Type B pancreatic cell (in vitro differentiated cells): ENCODE measurements at places on chromosomes 12 and 14.

GRCh38 chr12:93990832-93991803 lies 157.3 kb upstream of the PLXNC1 start:
- H3K36me3 ChIP-seq = no peaks in the 10 kb centered on the region
- no peak for DNase-seq
- H3K27me3 ChIP-seq = peaks cover 6% of the 10 kb centered on the region
- H3K27ac ChIP-seq = no peak overlapping the region

DNA sequence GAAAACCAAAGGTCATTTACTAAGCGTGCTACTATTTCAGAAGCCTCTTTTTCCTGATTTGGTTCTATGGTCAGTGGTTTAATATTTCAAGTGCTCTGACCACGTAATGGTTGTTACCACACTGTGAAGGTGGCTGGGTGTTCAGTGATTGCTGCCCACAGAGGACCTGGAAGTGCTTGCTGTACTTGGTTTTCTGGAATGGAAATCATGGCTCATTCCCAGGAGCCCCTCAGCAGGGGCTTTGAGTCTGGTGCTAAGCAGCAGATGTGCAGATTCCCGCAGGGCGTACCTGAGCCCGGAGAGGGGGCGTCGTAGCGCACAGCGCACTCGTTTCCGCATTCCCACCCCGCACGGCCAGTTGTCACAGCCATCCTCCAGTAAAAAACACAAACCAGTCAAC lies 50.5 kb downstream of the TRAF3 start:
- no peak overlapping the region for H3K27ac ChIP-seq
- H3K4me1 ChIP-seq = peaks cover 42% of the 10 kb centered on the region
- H3K27me3 ChIP-seq = no peaks in the 10 kb centered on the region
- H3K36me3 ChIP-seq = peaks cover 4% of the 10 kb centered on the region
- no peak overlapping the region for H3K4me3 ChIP-seq
- no peak for DNase-seq

DNA sequence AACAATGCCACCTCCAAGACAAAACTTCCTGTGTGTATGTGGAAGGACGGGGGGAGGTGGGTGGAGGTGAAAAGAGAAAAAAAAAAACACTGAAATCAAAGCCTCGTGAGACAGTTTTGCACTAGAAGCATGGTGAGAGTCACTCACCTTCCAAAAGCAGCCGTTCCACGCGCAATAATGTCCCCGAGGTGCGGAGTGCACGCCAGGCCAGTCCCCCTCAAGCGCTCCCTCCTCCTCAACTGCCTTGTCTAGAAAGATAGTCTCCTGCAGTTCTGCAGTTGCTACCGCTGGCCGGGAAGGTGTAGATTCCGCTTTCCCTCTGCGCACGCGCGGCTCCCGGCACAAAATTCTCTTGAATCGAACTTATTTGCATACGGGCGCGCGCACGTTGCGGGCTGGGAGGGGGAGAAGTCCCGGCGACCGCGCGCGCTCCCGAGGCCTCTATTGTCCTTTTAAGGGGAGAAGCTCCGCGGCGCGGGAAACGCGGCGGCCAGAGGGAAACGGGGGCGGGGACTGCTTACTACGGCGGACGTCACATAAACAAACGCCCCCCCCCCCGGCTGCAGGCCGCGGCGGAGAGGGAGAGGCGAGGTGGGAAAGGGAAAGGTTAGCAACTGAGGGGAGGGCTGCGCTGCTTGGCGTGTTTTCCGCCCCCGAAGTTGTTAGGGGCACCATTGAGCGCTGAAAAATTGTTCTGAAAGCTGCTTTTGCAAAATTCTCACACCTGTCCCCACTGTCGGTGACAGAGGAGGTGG lies at the start of gene SINHCAF:
TSS of gene SINHCAF (minus strand) at position 274 of the 755 bp plus-strand sequence. CDS start 27,946 bp downstream, outside the sequence.
- peak within 1 kb of the TSS; percentile 96 for H3K4me3 ChIP-seq
- DNase-seq = peak; percentile 100
- H3K27ac ChIP-seq = peak within 1 kb of the TSS; percentile 98
- H3K27me3 ChIP-seq = peaks cover 7% of the 10 kb centered on the region

DNA sequence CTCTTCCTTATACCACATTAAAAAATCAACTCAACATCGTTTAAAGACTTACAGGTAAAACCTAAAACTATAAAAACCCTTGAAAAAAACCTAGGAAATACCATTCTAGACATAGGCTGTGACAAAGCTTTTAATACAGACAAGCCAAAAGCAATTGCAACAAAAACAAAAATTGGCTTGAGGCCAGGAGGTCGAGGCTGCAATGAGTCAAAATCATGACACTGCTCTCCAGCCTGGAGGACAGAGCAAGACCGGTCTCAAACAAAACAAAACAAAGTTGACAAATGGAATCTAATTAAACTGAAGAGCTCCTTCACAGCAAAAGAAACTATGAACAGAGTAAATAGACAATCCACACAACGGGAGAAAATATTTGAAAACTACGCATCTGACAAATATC lies 1057.8 kb downstream of the FSCB start:
- H3K27ac ChIP-seq = no peak overlapping the region
- no peak for DNase-seq
- H3K4me3 ChIP-seq = no peak overlapping the region
- H3K27me3 ChIP-seq = no peaks in the 10 kb centered on the region
- H3K36me3 ChIP-seq = no peaks in the 10 kb centered on the region
- H3K4me1 ChIP-seq = no peaks in the 10 kb centered on the region

- H3K27ac ChIP-seq = no peak overlapping the region
- no peaks in the 10 kb centered on the region for H3K4me1 ChIP-seq
- H3K27me3 ChIP-seq = no peaks in the 10 kb centered on the region
- no peak for DNase-seq
- H3K36me3 ChIP-seq = peaks cover 4% of the 10 kb centered on the region
- H3K4me3 ChIP-seq = no peak overlapping the region
These were observed 9.7 kb downstream of the MPHOSPH9 start for GRCh38 chr12:123223241-123223668.

GRCh38 chr12:96117460-96117859 lies 76.7 kb upstream of the ELK3 start:
- no peak overlapping the region for H3K27ac ChIP-seq
- no peak overlapping the region for H3K4me3 ChIP-seq
- H3K27me3 ChIP-seq = peaks cover 9% of the 10 kb centered on the region
- no peaks in the 10 kb centered on the region for H3K36me3 ChIP-seq

DNA sequence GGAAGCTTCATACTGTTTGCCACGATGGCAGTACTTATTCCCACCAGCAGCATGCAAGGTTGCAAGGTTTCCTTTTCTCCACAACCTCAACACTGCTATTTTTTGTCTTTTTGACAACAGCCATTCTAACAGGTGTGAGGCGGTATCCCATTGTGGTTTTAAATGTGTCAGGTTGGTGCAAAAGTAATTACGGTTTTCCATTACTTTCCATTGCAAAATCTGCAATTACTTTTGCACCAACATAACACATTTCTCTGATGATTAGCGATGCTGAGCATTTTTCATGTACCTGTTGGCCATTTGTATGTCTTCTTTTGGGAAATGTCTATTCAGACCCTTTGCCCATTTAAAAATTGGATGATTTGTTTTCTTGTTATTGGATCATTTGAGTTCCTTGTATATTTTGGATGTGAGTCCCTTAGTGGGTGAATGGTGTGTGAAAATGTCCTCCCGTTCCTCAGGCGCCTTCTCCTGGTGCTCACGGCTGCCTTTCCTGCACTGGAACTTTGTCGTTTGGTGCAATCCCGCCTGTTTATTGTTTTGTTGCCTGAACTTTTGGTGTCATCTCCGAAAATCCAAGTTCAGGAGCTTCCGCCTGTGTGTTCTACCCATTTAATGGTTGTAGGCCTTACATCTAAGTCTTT lies 213.6 kb downstream of the KIF26A start:
- H3K4me1 ChIP-seq = peaks cover 12% of the 10 kb centered on the region
- DNase-seq = no peak
- no peak overlapping the region for H3K27ac ChIP-seq

DNA sequence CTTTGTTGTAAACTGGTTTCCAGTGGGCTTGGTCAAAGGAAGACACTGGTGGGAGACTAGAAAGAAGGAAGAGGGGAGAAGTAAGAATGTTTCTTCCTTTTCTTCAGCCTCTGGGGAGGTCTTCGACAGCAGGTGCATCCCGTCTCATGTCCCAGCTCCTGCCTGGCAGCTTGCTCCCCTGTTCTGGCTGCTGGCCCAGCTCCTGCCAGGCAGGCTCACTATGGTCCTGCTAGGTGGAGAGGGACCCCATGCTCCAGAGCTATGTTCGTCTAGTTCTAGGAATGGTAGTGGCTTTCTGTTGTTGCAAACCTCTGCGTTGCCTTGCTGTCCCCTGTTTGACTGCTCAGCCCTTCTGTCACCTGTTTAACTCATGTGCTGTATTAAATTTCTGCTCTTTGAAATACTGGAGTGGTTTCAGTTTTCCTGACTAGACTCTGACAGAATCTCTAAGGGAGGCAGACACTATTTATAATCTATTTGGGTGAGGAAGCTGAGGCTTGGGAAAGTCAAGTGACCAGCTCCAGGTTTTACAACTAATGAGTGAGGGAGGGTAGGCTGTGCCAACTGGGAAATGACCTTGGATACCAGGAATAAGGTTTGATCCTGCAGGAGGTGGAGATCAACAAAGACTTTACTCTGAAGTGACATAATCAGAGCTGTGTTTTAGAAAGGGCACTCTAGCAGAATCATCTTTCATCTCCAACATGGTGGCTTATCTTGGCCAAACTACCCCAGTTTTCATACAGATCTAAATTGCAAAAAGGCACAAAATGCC lies 94.7 kb upstream of the DDHD1 start:
- no peak overlapping the region for H3K4me3 ChIP-seq
- H3K27ac ChIP-seq = no peak overlapping the region
- H3K4me1 ChIP-seq = peaks cover 6% of the 10 kb centered on the region
- no peaks in the 10 kb centered on the region for H3K36me3 ChIP-seq

DNA sequence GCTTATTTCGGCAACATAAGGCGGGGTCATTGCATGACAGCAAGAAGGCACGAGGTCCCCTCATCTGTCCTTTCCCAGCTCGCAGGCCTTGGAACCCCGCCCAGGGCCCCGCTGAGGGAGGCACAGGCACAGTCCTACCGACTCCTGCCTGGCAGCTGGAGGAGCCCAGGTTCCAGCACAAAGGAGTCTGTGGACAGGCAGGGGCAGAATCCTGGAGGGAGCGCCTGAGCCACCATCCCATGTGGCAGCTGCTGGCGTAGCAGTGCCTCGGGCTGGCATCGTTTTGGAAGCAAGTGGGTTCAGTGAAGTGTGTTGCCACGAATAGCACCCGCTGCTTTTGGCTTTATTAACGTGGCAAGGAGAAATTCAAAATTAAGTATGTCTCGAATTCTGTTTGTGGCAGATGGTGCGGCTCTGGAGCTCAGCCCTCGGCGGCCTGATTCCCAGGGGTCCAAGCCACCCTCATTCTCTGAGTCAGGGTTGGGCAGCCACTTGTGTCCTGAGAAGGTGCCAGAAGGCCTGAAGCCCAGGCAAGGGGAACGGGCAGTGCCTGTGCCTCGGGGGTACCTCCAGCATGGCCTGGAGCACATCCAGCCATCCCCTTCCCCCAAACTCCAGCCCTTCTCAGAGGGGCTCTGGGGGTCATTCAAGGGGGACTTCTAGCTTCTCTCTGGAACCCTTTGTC lies 35.9 kb downstream of the SLC8B1 start:
- H3K36me3 ChIP-seq = peaks cover 15% of the 10 kb centered on the region
- DNase-seq = no peak
- H3K4me1 ChIP-seq = peaks cover 6% of the 10 kb centered on the region
- no peaks in the 10 kb centered on the region for H3K27me3 ChIP-seq
- peak overlapping the region; percentile 99 for H3K27ac ChIP-seq
- no peak overlapping the region for H3K4me3 ChIP-seq

DNA sequence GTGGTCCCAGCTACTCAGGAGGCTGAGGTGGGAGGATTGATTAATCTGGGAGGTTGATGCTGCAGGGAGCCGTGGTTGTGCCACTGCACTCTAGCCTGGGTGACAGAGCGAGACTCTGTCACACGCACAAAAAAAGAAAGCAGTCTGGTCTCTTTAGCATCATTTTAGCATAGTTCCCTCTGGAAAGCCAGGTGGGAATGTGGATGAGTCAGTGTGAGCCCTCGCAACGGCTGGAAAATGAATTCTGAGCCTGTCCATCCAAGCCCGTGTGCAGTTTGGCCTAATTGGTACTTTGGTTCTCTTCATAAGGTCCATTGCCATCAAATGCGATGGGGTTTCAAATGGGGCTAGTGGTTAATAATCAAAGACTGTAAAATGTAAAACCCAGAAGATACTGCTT lies 2.4 kb downstream of the MYL2 start:
- no peaks in the 10 kb centered on the region for H3K36me3 ChIP-seq
- peaks cover 23% of the 10 kb centered on the region for H3K27me3 ChIP-seq
- no peak for DNase-seq
- no peak overlapping the region for H3K4me3 ChIP-seq

DNA sequence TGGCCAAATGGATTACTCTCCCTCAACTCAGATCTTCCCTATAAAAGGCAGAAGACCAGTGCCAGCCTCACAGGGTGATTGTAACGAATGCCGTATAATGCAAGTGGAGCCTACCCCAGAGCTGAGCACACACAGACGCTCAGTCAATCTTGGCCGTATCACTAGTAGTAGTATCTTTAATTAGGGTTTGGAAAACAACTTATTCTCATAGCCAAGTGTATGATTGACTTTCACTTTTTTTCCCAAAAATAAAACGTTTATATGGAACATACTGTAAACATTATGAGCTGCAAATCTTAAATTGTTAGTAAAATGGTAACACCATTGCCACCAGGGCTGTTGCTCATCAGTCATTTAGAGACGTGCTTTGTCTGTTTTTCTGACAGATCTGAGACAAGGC lies 30.4 kb downstream of the PLEKHG7 start:
- no peaks in the 10 kb centered on the region for H3K36me3 ChIP-seq
- no peak overlapping the region for H3K4me3 ChIP-seq
- peaks cover 9% of the 10 kb centered on the region for H3K27me3 ChIP-seq

GRCh38 chr12:57754411-57755193 lies at the start of gene MARCHF9:
Gene MARCHF9 (plus strand): TSS chr12:57755103. CDS start chr12:57755529, 426 bp downstream.
- H3K4me3 ChIP-seq = peak within 1 kb of the TSS; percentile 98
- peak within 1 kb of the TSS; percentile 95 for H3K27ac ChIP-seq
- H3K36me3 ChIP-seq = peaks cover 23% of the 10 kb centered on the region
- H3K4me1 ChIP-seq = peaks cover 48% of the 10 kb centered on the region
- no peak for DNase-seq

- peaks cover 17% of the 10 kb centered on the region for H3K4me1 ChIP-seq
- no peak for DNase-seq
- H3K27ac ChIP-seq = no peak overlapping the region
- H3K27me3 ChIP-seq = peaks cover 76% of the 10 kb centered on the region
These were observed 7.9 kb downstream of the GSC start for GRCh38 chr14:94761997-94762377.

GRCh38 chr14:94380225-94381148 lies 7.9 kb downstream of the SERPINA1 start:
- no peak overlapping the region for H3K27ac ChIP-seq
- H3K36me3 ChIP-seq = no peaks in the 10 kb centered on the region
- no peaks in the 10 kb centered on the region for H3K27me3 ChIP-seq
- DNase-seq = no peak
- peaks cover 5% of the 10 kb centered on the region for H3K4me1 ChIP-seq
- H3K4me3 ChIP-seq = no peak overlapping the region

GRCh38 chr12:127294651-127295210 lies 972.2 kb upstream of the TMEM132C start:
- no peaks in the 10 kb centered on the region for H3K36me3 ChIP-seq
- no peak for DNase-seq
- peaks cover 6% of the 10 kb centered on the region for H3K4me1 ChIP-seq
- no peak overlapping the region for H3K4me3 ChIP-seq
- no peak overlapping the region for H3K27ac ChIP-seq
- peaks cover 10% of the 10 kb centered on the region for H3K27me3 ChIP-seq

GRCh38 chr14:21436567-21437062 lies 19.3 kb downstream of the CHD8 start:
- H3K27me3 ChIP-seq = no peaks in the 10 kb centered on the region
- H3K4me1 ChIP-seq = peaks cover 19% of the 10 kb centered on the region
- no peak for DNase-seq
- H3K4me3 ChIP-seq = peak overlapping the region; percentile 95
- peaks cover 11% of the 10 kb centered on the region for H3K36me3 ChIP-seq
